ENCODE measurements at places on chromosomes 4 and X. TPM values are rescaled to one million over a fixed set of nuclear protein-coding genes. Genes with fewer than 3 reads are reported as not detected.

The TGIF2LX gene
- not detected for total RNA-seq

The AMTN gene
- not detected for total RNA-seq

The RASL11B gene
- 0.28 TPM for total RNA-seq

The MAGIX gene
- 1.7 TPM for total RNA-seq

The RRH gene
- total RNA-seq, result not detected

The FBXO8 gene
- total RNA-seq, result 34.1 TPM

The BANK1 gene
- total RNA-seq, result 0.19 TPM

The GUCY1A1 gene
- total RNA-seq, result 0.19 TPM

The MAGEB16 gene
- not detected for total RNA-seq

The FAM184B gene
- under 0.01 TPM for total RNA-seq

The UCP1 gene
- total RNA-seq, result not detected
